ENCODE measurements at places on chromosomes 2 and 18.

DNA sequence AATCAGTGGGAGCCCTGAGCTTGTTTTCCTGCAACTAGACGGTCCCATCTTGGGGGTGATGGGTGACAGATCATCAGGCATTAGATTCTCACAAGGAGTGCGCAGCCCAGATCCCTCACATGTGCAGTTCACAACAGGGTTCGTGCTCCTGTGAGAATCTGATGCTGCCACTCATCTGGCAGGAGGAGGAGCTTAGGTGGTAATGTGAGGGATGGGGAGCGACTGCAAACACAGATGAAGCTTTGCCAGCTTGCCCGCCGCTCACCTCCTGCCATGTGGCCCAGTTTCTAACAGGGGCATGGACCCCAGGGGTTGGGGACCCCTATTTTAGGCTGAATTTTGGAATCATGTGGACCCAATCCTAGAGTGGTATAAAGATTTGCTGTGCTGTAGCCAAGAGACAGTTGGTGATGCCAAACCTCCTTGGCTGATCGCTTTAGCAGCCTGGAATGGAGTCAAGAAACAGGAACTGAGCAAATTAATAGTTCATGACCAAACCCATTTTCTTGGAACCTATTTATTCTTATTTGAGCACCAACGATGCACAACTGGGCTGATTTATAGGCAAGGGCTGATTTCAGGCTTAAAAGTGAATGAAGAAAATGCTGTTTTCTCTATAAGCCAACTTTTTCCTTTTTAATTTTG is 25.7 kb downstream of the LPIN1 start:
- no peak for DNase-seq

- DNase-seq: no peak
Observed at GRCh38 chr2:185484602-185485001, 254.0 kb upstream of the FSIP2 start.

GRCh38 chr2:71790226-71791060 is 337.1 kb downstream of the DYSF start:
- no peak for DNase-seq

DNA sequence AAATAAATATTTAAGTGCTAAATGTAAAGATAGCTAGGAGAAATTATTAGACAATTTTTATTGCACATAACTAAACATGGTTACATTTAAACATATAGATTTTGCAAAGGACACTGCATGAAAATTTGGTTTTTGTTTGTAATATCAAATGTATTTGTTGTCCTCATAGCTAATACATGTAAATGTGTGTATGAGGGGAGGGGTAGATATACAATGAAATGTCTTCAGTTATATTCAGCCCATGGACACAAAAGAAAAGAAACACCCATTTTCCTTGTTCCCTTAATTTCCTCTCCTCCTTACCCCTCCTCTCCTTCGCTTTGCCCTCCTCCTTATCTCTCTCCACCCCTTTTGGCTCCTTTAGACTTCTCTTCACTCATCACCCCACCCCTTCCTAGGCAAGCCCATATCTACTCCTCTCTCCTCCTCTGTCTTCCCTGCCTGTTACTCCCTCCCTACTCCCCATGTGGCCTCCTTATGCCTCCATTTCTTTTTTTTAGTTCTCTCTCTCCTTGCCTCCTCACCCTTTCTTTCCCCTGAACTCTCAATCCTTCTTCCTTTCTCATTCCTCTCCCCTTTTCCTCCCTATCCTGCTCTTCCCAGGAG is 1.4 kb downstream of the COL3A1 start:
- DNase-seq: peak; percentile 97

DNA sequence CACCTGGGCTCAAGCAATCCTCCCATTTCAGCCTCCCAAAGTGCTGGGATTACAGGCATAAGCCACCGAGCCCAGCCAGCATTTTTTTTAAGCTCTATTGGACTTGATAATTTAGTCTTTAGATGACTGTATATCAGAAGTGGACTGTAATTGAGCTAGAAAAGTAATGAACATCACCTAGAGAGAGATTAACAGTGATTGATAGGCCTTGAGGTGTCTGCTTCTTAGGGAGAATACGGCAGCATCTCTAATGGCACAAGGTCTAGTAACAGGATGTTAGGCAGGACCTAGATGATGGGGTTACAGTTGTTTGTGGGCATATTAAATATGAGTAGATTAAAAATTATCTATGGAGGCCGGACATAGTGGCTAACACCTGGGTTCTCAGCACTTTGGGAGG is 17.7 kb upstream of the UGGT1 start:
- DNase-seq: no peak

Data from fibroblast of skin of right quadriceps (primary cell).